Activated CD4-positive, alpha-beta T cell treated with anti-CD3 and anti-CD28 coated beads for 24 hours (primary cell): ENCODE measurements at places on chromosomes 5 and 9.

- DNase-seq: no peak
Observed at GRCh38 chr5:78653681-78654366, 5.3 kb upstream of the LHFPL2 start.

GRCh38 chr5:129664336-129664937 is 83.5 kb upstream of the MINAR2 start:
- DNase-seq: peak; percentile 10

DNA sequence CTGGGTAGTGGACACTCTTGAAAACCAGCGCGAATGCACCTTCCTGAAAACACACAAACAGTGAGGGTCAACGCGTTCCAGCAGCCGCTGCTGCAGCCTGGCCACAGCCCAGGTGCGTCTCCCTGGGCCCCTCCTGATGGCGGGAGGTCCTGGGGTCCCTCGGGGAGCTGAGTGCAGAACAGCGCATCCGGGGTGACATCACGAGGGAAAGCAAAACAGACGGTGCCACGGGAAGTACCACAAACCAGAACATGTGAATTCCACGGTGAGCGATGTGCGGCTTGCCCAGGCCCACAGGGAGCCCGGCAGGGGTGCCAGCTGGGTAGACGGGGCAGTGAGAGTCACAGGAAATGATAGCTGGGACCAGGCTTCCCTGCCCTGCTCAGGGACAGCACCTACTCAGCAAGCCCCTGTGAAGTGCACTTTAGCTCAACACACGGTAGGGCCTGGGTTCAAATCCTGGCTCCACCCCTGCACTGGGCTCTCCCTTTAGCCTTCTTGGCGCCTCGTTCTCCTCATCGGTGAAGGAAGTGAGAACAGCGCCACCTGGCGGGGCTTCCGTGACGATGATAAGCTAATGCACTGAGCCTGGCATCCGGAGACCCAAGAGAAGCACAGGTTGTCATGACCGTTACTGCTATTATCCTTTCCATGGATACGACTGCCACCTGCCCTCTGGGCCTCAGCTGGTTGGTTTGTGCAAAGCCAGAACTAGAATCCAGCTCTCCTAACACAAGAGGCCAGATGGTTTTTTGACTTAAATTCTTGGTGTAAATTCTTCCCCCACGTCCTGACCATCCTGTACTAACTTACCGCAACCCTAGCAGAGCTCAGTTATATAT is 24.6 kb downstream of the GFPT2 start:
- peak; percentile 76 for DNase-seq

DNA sequence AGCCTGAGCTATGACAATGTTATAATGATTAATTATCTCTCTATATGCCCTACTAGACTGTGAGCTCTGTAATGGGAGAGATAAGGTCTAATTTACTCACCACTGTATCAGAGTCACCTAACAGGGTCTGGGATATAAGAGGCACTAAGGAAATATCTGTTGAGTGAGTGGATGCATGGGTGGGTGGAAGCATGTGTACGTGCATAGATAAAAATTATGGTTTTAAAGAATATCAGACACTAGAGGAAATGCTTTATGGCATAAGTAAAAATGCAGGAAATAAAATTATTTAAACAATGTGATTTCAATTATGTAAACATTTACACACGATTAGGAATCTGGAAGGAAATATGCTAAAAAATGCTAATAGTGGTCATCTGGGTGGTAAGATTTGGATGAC is 137.8 kb downstream of the SPOCK1 start:
- DNase-seq: no peak

DNA sequence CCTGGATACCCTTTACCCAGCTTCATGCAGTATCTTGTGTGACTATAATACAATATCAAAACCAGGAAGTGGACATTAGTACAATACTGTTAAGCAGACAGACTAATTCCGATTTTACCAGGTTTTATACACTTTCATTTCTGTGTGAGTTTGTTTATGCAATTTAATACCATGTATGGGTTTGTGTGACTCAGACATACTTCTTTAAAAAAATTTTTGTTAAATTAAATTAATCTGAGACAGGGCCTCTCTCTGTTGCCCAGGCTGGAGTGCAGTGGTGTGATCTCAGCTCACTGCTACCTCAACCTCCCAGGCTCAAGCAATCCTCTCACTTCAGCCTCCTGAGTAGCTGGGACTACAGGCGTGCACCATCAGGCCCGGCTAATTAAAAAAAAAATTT is 156.8 kb downstream of the GAPVD1 start:
- DNase-seq: no peak

GRCh38 chr5:151562019-151562707 is 29.0 kb downstream of the FAT2 start:
- no peak for DNase-seq

DNA sequence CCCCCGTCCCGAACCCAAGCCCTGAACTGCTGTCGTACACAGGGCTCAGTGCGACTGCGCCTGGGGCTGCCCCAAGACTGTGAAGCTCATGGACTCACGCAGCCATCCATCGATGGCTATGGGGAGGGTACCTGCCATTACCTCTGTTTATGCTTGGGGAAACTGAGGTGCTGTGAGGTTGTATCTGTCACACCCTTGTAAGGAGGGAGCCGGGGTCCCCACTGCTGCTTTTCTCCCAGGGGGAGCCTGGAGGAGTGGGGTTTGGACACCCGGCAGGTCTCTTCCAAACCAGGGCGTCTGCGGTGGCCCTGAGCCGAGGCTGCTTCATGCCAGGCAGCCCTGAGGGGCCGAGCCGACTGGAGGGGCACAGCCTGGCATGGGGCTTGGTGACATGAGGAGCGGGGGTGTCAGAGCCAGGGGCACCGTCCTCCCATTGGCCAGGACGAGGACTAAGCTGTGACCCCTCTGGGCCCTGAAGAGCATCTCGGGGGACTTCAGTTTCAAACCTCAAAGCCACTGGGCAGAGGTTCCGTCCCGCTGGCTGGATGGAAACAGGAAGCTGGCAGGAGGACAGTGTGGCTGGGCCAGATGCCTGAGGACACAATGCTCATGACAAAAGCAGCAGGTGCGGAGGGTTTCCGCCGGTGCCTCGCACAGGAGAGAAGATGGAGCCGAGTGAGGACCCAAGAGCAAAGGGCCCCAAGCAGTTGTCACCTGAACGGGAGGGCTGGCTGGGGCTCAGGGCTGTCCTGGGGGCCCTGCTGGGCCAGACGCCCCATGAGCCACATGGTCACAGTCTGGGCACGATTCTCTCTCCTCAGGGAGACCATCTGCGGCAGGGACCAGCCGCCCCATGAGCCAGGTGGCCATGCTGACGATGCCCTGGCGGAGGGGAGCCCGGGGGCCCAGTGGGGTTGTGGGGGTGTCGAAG is 54.4 kb upstream of the EXOC3 start:
- no peak for DNase-seq

- DNase-seq: no peak
Observed at GRCh38 chr5:31470608-31471007, 61.3 kb downstream of the DROSHA start.

- DNase-seq: no peak
Observed at GRCh38 chr5:35622974-35623373, 5.3 kb downstream of the SPEF2 start.

- no peak for DNase-seq
Observed at GRCh38 chr9:89313842-89314241, 2.8 kb downstream of the CKS2 start.

- DNase-seq: no peak
Observed at GRCh38 chr9:95087659-95088242, 229.8 kb downstream of the FANCC start.

DNA sequence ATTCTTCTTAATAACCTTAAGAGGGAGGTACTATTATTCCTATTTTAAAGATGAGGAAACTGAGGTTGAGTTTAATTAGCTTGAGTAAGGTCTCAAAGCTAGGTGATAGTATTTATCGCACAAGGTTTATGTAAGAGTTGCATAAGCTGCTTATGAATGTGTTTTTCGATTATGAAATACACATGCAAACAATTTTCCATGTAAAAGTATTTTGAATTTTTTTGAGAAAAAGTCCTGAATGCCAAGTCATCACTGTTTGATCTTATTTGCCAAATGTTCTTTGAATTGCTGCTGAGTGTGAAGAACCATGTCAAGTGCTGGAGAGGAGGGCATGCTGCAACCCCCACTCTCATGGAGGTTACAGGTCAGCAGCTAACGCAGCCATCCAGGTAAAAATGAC is 174.4 kb downstream of the CARTPT start:
- no peak for DNase-seq

- DNase-seq: no peak
Observed at GRCh38 chr5:160458806-160459800, 37.4 kb downstream of the PTTG1 start.

GRCh38 chr9:70493029-70493428 is 78.6 kb upstream of the KLF9 start:
- no peak for DNase-seq

GRCh38 chr9:134870301-134870694 is 10.3 kb upstream of the FCN2 start:
- DNase-seq: no peak

DNA sequence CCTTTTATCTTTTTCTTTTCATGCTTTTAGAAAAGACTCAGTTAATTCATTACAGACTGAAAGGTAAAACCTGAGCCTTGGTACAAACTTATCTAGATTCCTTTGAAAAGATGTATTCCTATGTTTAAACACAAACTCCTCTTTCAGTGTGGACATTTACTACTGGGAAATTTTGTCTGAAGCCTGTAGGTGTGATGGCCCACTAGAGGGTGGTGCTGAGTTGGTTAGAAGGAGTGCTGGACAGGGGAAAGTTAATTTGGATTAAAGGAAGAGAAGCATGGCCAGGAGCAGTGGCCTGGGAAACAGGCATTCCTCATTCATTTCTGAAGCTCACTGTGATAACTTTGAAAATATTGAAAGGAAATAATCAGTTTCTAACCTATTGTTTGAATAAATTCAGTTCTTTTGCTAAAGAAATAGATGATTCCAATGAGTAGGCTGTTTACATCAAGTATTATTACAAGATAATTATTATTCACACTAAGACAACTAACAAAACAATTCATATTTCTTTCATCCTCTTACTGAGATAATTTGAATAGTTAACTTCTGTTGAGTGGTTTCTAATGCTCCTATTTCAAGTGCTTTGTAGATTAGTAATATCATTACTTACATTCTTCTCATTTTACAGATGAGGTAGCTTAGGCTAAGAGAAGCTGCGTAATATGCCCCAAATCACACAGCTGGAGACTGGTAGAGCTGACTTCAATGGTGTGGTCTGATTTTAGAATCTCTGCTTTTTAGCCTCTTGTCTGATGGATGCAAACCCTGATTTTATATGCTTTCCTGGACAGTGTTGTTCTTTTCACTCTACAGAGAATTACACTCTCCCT is 150.9 kb downstream of the ADGRV1 start:
- no peak for DNase-seq

GRCh38 chr5:109454731-109455505 is 45.1 kb upstream of the PJA2 start:
- DNase-seq: no peak

DNA sequence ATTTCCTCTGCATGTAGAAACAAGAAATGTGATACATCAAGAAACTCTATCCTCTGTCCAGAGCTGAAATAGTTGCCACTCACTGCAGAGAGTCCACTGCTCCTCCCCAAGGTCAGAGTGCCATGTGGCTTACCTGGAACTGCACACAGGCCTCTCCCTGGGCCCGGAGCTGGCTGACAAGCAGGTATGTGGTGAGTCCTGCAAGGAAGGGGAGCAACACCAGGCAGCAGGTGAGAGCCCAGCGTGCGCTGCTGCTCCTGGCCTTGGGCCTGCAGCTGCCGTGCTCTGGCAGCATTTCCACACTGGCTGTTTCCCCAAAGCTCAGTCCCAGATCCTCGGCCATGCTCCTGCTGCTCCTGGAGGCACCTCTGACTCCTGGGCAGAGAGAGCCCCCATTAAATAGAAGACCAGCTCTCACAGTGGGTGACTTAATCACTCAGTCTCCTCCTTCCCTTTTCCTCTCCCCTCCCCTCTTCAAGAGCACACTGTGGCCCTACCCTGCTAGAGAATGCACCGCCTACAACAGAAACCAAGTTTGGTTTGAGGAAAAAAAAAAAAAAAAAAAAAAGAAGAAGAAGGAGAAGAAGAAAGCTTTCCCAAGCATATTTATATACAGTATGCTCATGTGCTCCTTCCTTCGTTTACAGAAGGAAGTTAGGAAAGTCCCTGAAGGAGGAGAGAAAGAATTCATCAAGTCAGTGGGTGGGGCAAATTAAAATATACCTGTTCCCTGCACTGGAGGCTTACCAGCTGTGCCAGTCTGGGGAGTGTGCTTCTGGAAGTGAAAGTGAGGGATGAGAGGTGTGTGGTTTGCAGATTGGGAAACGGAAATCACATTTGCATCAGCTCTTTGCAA is at the start of gene TNFSF15:
TNFSF15 (minus strand) TSS at position 370 of the 856 bp plus-strand sequence; CDS start at position 343, 27 bp downstream.
- DNase-seq: no peak

- DNase-seq: no peak
Observed at GRCh38 chr9:137387114-137387890, 35.7 kb downstream of the EXD3 start.

DNA sequence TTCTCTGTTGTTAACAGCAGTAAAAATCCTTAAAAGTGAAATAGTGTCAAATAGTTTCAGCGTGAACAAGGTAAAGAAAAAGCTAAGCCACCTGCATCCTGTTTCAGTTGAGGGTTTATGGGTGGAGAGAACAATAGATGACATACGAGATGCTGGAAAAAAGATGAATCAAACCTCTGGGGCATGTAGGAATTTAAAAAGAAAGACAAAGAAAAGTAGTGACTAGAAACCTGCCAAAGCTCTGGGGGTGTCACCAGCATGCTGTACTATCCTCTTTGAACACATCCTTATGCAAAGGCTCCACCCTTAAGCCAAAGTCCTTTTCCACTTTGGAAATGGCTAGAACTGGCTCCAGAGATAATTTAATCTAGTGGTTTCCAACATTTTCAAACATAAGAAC is 22.2 kb downstream of the SCAI start:
- no peak for DNase-seq

DNA sequence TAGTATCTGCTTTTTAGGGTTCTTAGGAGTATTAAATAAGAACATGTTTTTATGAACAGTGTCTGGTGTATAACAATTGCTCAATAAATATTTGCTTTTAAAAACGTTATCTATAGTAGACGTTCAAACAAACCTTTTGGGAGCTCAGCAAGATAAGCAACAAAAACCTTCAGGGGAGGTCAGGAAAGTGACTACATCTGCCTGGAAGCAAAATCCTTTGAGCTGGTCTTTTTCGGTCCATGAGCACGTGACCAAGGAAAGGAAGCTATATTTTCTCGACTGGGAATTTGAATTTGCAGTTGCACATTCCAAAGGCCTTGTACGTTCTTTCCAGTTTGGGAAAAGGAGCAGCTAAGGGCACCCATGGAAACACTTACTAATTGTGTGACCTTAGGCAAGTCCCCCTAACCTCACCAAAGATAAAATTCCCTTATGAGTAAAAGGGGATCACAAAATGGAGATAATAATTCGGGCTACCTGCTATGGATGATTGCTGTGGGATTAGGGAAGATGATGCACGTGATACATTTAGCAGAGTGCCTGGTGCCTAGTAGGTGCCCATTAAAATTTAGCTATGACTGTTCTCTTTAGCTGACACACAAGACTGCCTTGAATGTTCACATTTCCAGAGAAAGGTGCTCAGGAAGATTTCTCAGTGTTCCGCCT is 45.4 kb downstream of the PTTG1 start:
- no peak for DNase-seq

DNA sequence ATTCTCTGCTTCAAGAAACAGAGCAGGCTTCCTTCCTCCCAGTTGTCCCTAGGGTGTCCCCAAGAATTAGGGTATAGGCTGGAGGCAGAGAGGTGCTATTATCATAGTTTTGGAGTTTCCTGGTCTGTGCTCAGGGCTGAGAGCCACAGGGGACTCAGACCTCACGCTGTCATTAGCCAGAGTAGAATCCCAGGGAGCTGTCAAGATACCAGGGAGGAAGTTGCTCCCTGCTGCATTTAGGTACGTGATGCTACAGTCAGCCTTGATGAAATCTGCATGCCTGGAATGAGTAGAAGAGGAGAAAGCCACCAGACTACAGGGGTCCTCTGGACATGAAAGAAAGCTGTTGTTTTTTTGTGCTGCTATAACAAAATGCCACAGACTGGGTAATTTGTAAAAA is 273.2 kb downstream of the SH3GL2 start:
- DNase-seq: no peak
